SJSA1 (cell line): ENCODE measurements at places on chromosomes 3 and 15.

DNA sequence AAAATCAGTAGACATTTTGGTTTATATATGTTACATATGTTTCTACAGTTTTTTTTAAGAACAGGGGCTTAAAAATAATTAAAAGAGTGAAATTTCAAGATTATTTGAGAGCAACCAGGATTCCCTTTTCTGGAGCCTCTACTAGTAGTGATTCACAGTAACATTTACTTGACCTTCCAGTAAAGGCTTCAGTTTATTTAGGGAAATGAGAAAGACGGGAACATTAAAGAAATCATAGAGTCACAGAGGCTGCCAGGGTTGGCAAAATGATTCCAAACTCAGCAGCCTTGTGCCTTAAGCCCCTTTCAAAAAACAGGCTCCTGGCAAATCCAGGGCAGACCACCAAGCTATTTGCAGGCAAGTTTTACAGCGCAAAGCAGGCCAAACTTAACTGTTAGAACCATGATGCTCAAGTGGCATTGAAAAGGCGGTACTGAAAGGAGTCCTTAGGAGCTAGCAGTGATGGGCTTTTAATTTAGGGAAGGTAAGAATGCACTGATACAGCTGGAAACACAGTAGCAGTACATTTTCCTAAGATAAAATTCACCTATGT lies 201.1 kb upstream of the ADAMTS9 start:
- DNase-seq, result no peak

GRCh38 chr3:179842061-179842460 lies 189.2 kb downstream of the USP13 start:
- DNase-seq, result no peak

GRCh38 chr3:69320871-69321271 lies 65.0 kb downstream of the FRMD4B start:
- DNase-seq, result no peak

GRCh38 chr15:40928821-40929659 lies at the start of gene DLL4:
DLL4 (plus strand) TSS chr15:40929340; CDS start chr15:40929669, 329 bp downstream.
- DNase-seq, result no peak

DNA sequence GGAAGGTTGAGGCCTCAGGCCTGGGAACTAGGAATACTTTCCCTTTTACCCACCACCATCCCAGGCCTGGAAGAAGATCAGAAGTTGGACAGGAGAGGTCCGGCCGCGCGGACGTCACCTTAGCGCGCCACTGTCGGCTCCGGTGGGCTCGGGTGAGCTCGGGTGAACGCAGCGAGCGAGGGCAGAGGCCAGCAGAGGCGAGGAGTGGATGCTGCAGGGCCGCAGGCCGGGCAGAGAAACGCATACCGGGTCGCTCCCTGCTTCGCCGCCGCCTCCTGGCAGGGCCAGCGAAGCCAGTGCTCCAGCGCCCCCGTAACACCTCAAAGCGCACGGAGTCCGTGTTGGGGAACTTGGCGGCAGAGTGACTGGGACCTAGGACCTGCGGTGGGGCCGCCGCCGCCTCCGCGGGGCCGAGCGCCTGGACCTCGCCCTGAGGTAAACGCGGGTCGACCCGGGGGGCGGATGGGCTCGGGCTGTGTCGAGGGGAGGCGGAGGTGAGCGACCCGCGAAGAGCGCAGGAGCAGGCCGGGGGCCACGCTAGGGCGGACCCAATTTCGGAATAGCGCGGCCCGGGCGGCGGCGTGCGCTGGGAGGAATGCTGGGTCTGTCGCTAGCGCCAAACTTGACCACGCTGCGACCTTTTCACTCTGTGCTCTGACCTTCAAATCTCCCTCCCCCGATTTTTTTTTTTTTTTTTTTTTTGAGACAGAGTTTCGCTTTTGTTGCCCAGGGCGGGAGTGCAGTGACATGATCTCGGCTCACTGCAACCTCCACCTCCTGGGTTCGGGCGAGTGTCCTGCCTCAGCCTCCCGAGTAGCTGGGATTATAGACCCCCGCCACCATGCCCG lies 1.6 kb downstream of the CYP11A1 start:
- peak; percentile 27 for DNase-seq

DNA sequence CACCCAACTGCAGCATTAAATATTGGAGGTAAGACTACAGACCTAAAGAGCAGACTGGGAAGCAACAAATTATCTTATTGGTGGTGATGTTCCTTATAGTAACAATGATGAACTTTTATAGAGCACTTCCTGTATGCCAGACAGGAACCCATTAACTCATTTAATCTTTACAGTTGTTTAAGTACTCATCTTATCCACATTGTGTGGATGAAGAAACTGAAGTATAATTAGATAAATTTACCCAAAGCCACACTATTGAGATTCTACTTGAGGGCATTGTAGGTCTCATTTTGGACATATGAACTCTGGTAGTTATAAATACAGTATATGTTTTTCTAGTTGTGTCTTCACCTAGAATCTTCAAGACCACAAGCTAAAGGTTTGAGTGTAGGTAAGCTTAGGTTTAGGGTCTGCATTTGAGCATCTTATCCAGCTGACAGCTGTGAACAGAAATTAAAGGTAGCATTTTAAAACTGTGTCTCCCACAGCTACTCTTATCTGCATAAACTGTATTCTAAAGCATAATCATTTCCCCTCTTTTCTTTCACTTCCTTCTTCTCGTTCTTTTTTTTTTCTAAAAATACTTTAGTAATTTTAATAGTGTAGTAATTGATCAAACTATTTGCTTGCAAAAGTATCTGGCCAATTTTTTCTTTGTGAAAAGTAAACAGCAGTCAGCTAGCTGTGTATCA lies 138.2 kb downstream of the UBE2E2 start:
- DNase-seq, result no peak

DNA sequence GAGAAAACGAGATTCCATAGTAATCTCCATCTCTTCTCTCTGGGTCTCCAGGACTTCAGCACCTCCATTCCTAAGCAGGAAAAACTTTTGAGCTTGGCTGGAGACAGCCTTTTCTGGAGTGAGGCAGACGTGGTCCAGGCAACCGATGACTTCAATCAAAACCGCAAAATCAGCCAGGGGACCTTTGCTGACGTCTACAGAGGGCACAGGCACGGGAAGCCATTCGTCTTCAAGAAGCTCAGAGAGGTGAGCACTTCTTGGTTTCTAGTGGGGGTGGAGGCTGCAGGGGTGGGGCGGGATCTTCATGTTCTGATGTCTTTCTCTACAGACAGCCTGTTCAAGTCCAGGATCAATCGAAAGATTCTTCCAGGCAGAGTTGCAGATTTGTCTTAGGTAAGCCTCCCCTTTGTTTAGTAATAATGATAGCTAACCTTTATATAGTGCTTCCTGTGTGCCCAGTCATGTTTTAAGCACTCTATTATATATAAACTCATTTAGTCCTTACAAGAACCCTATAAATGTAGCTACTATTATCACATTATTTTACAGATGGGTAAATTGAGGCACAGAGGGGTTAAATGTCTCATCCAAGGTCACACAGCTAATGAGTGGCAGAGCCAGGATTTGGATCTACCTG lies 35.0 kb upstream of the TATDN2 start:
- no peak for DNase-seq

- no peak for DNase-seq
These were observed 5.9 kb upstream of the NGRN start for GRCh38 chr15:90259524-90259923.

DNA sequence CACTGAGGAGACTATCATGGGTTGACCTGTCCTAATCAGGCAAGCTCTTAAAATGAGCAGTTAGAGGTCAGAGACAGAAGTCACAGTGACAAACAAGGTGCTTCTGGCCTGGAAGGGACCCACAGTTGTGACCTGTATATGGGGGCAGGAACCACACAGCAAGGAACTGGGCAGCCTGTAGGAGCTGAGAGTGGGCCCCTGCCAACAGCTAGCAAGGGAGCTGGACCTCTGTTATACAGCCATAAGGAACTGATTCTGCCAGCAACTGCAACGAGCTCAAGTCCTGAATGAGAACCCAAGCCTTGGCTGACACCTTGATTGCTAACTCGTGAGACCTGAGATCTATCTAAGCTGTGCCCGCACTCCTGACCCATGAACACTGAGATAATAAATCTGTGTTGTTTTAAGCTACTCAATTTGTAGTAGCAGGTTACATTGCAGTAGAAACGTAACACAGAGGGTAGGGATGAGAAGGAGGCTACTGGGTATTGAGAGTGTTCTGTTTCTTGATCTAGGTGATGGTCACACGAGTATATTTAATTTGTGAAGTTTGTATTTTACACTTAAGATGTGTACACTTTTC lies 44.5 kb upstream of the MAGI1 start:
- no peak for DNase-seq

DNA sequence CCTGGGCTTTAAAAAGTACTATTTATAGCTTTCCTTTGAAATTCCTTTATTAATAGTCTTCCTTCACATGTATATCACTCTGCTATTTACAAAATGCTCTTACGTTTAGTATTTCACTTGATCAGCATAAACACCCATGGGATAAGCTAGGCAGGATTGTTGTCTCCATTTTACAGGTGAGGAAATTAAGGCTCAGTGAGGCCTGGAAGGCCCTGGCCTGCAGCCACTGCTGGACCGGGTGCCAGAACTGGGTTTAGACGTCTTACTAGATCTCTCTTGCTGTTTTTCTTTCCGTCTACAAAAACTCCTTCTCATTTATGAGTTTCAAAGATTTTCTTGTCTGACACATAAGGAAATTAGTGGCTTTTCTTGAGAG lies 236.4 kb downstream of the LPP start:
- no peak for DNase-seq

GRCh38 chr3:10988001-10988665 lies 4.4 kb upstream of the SLC6A1 start:
- no peak for DNase-seq

DNA sequence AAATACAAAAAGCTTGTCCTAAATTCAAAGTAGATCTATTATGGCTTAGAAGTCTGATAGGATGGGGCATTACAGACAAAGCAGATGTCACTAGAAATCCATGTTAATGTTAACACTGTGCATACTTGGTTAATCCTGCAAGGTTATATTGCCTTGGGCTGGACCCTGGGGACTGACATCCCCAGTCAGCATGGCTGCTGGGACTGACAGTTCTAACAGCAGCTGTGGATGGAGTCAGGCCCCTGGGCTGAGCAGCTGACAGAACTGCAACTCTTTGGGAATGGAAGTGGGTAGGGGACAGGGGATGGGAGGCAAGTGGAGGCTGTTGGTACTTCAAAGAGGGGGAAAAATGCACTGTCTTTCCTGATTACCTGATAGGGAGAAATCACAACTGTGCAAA lies 7.5 kb downstream of the P2RY1 start:
- DNase-seq, result no peak

- DNase-seq, result no peak
These were observed 1.0 kb downstream of the NGRN start for GRCh38 chr15:90266485-90266884.

- DNase-seq, result peak; percentile 52
These were observed 68.2 kb upstream of the GSK3B start for GRCh38 chr3:120162400-120162799.

DNA sequence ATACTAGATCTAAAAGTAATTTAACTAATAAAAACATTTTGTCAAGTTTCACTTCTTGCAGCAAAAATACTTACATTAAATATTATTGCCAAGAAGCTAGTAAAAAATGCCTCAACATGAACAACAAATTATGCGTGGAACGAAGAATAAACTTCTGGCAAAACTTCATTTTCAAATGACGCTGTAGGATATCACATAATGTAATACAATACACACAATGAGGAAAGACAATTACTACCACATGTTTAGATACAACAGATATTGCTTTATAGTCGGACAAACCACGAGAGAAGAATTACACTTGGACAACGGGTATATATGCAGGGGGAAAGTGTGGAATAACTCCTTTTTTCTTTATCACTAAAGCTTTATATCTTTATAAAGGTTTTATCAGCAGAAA lies 21.6 kb downstream of the P3H2 start:
- no peak for DNase-seq

- DNase-seq, result no peak
These were observed 46.7 kb downstream of the SLC9C1 start for GRCh38 chr3:112247350-112247749.

GRCh38 chr15:47872869-47873432 lies 155.6 kb downstream of the SEMA6D start:
- DNase-seq, result no peak

- DNase-seq, result no peak
These were observed 78.7 kb downstream of the CHAC1 start for GRCh38 chr15:41032079-41032328.

DNA sequence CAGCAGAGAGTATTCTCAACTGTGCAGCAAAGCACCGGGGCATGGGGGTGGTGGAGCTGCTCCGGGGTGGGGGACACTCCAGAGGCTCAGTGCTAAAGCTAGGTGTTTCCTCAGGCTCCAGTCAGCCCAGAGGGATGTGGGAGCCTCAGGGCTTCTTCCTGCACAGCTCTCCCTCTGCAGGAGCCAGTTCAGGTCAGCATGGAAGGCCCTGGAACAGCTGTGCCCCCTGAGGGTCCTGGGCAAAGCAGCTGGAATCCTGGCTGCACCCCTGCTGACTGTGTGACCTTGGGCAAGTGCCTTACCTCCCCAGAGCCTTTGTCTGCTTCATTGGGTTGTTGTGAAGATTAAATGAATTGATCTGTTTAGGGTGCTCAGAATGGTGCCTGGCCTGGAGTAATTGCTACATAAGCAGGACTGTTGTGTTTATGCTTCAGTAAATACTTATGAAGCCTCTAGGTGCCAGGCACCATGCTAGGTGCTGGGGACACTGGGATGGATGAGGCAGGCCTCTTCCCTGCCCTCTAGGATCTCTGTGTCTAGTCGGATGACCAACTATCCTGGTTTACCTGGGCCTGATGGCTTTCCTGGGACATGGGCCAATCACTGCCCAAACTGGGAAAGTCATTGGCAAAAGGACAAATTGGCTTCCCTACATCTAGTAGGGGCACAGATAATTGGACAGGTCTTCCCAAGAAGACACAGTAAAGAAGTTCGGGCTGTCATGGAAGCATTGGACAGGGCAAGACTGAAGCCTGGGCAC lies 64.2 kb upstream of the LCTL start:
- no peak for DNase-seq

DNA sequence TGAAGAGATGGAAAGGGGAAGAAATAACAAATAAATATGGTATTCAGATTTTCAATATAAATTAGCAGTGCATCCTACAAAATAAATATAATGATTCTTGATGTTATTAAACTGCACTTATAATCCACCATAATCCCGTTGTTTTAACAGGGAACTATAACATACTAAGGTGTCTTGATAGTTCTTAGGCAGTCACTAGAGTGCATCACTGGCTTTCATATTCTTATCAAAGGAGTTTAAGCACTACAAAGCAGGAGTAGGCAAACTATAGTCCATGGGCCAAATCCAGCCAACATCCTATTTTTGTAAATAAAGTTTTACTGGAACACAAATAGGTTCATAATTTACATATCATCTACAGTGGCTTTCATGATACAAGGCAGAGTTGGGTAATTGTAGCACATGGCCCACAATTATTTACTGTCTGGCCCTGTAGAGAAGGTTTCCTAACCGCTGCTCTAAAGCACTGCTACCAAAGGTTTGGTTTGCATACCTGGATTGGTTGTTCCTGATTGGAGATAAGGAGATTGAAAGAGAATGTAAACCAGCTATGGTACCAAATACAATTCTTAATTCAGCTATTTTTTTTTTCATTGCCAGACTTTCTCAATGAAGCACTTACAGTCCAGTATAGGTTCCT lies 104.3 kb downstream of the ZNF280D start:
- DNase-seq, result no peak

DNA sequence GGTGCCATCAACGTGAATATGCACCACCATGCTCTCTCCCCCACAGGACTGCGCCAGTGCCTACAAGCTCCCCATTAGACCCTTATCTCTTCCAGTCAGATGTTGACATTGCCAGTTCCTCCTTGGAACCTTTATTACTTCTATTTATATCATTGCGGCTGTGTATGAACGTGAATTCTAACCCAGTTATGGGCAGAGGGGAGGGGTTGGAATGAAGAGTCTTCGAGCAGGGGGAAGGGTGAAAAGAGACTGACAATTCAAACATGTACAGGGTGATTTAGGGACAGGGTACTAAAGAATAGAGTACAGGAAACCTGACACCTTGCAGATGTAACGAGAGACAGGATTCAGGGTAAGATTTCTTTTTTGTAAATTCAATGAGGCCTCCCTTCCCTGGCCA lies 41.8 kb upstream of the ST6GAL1 start:
- no peak for DNase-seq
